ENCODE measurements at places on chromosomes 7 and 10. TPM values are rescaled to one million over a fixed set of nuclear protein-coding genes. Genes with fewer than 3 reads are reported as not detected.

GNG11 gene
- total RNA-seq, result 5.4 TPM

FASTK gene
- 24.6 TPM for total RNA-seq

UNCX gene
- not detected for total RNA-seq

GRID2IP gene
- total RNA-seq, result 0.74 TPM

ADRB1 gene
- 2.0 TPM for total RNA-seq
